ENCODE measurements at places on chromosomes 12 and 14.

- DNase-seq, result no peak
Observed at GRCh38 chr12:116547955-116548501, 11.2 kb upstream of the MAP1LC3B2 start.

DNA sequence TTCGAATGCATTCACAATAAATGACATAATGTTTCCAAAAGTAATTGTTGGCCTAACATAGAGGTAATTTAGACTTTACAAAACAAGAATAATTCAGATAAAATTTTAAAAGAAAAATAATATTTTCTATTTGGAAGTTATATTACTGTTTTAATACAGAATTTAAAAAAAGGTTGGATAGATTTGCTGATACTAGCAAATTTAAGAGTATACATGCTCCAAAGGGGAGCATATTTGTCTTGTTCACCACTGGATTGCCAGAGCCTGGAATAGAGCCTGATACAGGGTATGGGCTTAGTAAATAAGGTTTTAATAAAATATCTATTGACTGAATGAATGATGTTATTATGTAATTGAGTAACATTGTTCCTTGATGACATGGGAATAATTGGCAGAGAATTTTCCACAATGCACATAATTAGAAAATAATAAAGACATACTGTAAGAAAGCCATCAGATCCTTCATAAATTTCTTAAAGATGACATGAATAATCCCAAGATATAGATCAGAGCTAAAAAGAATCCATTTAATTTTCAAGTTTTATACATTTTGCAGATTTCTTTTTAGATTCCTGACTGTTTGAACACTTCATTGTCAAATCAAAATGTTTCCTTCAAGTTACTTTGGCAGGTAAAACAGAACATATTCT is 305.3 kb downstream of the SLC6A15 start:
- DNase-seq, result no peak

DNA sequence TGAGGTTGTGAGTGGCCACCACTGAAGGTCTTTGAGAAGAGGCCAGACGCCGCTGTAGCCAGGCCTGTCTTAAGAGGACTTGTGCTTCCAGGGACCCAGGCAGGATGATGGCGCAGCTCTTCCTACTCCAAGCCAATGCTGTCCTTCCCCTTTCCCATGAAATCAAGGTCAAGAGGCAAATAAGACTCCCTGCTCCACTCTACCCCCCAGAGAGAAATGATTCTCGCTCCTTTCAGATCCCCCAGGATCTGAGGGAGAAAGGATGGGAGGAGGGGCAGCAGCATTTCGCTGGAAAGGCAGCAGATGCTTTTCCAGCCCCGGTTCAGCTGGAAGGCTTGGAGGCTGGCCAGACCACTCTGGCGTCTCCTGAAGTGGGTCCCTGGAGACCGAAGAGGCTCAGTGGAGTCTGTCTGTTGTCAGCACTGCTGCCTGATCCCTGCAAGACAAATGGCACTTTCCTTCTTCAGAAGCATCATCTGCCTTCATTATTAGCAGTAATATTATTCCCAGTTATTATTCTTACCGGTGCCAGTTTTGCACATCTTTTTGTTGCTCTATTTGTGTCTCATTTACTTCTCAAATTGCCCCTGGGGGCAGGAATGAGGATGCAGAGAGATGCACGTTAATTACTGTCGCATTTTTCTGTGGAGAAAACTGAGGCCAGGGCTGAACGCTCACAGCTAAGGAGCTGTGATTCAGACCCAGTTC is 51.4 kb downstream of the C14orf132 start:
- DNase-seq, result no peak

DNA sequence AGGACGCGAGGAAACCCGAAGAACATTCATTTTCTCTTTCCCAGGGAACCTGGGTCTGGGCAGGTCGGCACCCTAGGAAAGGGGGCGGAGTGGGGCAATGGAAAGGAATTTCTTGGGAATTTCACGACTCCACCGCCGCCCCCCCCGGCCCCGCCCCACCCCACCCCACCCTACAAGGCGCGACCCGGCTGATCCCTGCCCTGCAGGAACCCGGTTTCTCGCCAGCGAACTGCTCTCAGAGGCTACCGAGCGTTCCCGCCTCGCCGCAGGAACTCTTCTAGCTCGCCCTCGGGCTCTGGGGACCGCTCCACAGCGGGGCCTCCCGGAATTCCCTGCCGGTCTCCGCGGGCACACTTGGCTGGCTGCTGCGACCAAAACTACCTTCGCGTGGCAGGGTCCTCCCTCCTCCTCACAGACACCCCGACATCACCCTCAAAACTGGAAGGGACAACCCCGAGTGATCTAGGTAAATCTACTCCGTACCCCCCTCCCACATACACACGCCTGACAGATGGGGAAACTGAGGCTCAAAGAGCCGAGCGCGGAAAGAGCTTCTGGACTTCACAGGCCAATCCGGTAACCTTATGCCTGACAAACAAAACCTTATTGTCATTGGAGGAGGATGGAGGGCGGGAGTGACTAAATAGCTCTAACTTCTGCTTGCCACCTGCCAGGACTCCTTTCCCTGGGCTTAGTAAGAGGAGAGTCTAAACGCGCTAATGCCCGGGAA is 785 bp upstream of the ACTN1 start:
- no peak for DNase-seq

- DNase-seq, result no peak
Observed at GRCh38 chr14:76984787-76985375, 43.6 kb downstream of the IRF2BPL start.

- no peak for DNase-seq
Observed at GRCh38 chr12:107336695-107337094, 243.3 kb upstream of the CRY1 start.

- DNase-seq, result no peak
Observed at GRCh38 chr12:7748852-7749251, 1.7 kb upstream of the CLEC4C start.

- no peak for DNase-seq
Observed at GRCh38 chr14:55255979-55256378, 15.2 kb upstream of the FBXO34 start.

DNA sequence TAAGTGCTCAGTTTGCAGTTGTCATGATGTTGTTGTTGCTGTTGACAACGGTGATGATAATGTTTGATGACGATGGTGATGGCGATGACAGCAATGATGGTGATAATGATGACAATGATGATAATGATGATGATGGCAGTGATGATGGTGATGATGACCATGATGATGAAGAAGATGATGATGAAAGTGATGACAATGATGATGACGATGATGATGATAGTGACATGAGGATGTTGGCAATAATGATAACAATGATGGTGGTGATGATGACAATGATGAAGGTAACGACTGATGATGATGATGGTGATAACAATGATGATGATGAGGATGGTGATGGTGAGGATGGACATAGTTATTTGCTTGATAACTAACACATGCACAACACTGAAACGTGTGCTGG is 778.5 kb downstream of the VRK1 start:
- no peak for DNase-seq

GRCh38 chr14:95675486-95675885 is 10.7 kb upstream of the TCL1B start:
- no peak for DNase-seq

GRCh38 chr12:45725631-45726602 is 3.6 kb upstream of the ARID2 start:
- DNase-seq, result no peak

DNA sequence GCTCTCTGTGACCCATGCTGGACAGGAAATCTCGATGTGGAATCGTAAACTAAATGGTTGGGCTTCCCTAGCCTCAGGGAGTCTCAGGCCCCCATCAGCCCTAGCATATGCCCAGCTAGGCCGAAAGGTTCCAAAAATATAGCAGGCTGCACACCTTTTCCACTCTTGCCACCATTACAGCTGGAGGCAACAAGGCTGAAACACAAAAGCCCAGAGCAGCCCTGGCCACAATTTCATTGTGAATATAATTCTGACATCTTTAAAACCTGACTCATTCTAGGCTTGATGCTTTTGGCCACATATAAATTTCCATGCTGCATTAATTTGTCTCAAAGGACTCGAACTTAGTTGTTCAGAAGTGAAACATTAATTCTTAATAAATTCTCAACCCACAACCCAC is 382.2 kb downstream of the GRIN2B start:
- DNase-seq, result no peak

- DNase-seq, result no peak
Observed at GRCh38 chr14:66974397-66975025, 214.7 kb upstream of the GARIN2 start.

DNA sequence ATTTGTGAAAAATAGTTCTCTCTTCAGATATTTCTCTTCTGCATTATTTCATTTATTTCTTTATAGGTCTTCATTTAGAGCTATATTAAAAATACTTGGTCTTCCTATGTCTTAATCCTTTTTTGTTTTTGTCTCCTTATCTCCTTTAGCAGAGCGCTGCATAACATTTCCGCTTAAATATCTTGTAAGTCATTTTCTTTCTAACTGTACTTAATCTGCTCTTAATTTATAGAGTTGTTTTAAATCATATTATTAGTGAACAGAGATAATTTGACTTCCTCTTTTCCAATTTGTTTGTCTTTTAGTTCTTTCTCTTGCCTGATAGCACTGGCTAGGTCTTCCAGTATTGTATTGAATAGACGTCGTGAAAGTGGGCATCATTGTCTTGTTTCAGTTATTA is 18.0 kb downstream of the LUM start:
- no peak for DNase-seq

Data from stimulated activated CD8-positive, alpha-beta memory T cell treated with anti-CD3 and anti-CD28 coated beads, Interleukin-7, amount 100 ng/mL, for 1 hour (primary cell).